ENCODE measurements at places on chromosomes 2 and 18.

DNA sequence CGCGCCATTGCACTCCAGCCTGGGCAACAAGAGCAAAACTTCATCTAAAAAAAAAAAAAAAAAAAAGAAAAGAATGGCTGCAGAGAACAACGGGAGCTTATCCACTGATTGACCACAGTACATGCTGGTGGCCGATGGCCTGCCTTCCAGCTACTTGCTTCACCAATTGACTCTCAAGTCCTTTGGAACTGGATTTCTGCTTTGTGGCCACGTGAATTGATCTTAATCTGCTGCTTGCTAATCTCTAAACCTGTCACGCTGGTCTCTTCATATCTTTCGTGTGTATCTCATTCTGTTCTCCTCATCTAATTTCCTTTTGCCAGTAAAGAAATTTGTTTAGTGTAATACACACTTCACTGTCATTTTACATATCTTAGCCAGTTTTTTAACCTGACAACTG lies 512.5 kb upstream of the CNTNAP5 start:
- no peak for DNase-seq

DNA sequence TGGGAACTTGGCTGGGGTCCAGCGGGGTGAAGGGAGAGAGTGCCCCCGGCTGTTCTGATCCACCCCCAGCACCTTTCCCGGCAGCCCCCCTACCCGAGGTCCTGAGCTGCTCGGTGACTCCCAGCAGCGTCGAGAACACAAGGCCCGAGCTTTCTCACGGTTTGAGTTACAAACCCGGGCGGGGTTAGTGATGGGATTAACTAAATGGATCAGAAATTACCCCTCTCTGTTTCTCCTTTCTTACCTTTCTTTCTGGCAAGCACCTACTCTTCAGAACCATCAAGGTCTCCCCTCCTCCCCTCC lies 139.4 kb upstream of the GPC1 start:
- no peak for DNase-seq

GRCh38 chr18:77143196-77143595 lies 10.6 kb upstream of the MBP start:
- DNase-seq, result no peak

DNA sequence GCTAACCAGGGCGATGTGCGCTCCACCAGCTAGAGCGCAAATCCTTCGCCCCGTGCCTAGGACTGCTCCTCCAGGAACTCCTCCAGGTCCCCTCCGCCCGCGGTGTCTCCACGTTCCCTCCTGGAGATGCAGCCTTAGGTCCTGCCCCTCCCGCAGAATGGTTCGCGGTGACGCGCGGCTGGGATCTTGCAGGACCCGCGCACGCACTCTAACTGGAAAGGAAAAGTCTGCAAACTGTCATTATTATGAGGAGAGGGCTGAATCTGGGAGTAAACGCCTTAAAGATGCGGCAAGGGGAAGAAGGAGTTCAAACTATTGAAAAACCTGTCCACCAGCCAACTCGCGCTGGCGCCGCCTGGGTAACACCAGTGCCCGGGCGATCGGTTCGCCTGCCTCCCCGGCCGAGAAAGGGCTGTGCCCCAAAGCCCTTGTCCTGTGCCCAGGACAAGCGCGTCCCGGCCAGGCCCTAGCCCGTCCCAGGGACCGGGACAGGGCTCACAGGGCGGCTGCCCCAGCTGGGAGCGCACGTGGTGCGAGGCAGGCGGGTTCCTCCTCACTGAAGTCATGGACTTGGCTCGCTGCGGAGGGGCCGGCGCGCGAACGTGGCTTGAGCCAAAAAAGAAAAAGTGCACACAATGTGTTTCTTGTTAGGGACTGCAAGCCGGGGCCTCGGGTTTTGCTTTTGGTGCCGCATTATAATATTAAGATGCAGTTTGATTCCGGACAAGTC lies 5.5 kb upstream of the ID2 start:
- DNase-seq, result no peak

DNA sequence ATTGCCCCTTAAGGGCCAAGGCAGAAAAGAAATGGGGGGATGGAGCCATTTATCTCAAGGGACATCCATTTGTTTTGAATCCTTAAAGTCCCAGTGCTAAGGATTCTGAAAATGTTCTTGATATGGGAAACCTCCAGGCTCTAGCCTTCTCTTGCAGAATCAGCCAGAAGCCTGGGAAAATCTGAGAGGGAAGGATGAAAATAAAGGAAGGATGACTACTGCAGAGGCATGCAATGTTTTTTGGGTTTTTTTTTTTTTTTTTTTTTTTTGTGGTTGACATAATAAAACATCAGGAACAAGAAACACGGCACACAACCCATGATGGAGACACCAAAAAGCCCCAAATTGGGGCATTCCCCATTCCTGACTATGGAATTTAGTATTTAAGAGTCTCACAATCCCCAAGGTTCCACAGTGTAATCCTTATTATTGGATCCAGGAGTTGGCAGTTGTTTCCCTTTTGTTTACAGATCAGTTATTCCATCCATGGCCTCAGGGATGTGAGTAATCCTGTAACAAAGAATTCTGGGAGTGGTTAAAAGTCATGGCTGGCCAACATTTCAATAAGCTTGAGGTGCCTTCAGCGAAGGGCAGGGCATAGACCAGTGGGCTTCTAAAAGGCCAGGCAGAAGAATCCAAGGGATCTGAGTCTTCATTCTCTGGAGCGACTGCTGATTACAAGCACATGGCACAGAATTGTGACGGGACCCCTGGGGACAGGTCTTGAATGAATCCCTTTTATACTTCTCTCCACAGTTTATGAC lies 337.5 kb downstream of the GULP1 start:
- DNase-seq, result no peak

DNA sequence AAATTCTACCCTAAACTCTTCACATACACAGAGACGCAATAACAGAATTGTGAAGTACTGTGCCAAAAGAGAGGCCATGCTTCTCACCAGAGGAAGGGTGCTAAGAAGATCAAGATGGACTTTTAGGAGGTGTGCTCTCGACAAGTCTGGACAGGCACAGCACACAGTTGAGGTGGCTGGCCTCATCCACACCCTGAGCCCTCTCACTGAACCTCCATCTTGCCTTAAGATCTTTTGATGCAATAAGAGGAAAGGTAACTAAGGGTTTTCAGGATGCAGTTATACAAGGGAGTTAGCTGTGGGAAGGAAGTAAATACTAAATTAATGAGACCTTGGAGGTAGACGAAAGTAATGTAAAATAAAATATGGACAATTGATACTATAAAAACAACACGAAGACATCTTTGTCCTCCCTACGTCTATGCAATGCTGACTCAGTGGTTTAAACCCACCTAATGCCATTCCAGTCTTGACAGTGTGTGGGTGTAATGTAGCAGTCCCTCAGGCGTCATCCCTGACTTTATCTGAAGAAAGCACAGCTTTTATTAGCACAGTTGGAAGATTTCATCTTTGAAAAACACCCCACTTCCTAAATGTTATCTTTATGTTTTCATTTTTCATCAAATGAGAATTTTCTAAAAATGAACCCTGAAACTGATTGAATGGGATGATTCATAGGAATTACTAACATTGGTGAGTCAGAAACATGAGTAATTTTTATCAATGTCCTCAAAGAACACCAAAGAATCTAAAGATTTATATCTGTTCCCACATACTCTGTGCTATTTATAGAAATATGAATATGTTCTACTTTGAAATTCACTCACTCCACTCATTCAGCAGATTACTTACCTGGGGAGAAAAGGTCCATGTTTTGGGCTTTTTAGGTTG lies 34.0 kb upstream of the MALL start:
- DNase-seq, result no peak

DNA sequence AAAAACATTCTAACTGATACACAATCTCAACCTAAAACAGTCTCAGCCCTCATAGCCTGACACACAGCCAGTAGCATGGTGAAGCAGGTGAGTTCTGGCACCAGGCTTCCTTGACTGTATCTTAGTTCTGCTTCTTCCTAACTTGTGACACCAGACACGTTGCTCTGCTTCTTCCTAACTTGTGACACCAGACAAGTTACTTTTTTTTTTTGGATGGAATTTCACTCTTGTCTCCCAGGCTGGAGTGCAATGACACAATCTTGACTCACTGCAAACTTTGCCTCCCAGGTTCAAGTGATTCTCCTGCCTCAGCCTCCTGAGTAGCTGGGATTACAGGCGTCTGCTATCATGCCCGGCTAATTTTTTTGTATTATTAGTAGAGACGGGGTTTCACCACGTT lies 6.7 kb upstream of the ATG16L1 start:
- DNase-seq, result no peak

DNA sequence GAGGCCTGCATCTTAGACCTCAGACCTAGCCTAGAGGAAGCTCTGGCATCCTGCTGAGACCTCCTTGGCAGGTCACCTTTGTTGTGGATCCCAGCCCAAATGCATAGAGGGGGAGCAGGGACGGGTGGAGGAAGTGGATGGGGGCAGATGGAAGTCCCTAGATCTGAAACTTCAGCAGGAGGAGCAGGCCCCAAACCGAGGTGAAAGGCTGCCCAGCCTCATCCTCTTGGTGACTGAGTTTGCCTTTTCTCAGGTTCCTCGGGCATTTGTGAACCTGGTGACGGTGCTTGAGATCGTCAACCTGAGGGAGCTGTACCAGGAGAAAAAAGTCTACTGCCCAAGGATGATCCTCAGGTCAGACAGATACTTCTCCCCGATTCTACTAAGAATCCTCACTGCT lies 86.3 kb downstream of the PLB1 start:
- no peak for DNase-seq
